ENCODE measurements at places on chromosomes 7 and 10.

DNA sequence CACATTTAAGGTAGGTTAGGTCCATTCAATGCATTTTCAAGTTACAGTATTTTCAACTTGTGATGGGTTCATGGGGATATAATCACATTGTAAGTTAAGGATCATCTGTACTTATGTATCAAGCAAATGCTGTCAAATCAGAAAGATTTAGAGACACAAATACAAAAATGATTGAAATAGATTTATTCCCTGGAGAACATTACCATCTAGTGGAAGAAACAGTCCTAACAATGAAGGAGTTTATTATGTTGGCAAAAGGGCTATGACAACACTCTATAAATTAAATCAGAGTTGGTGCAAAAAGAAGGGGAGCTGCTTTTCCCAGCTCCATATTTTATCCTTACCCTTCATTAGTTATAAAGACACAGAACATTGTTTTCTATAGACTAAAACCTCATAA lies 69.0 kb downstream of the PRSS58 start:
- no peak for DNase-seq

DNA sequence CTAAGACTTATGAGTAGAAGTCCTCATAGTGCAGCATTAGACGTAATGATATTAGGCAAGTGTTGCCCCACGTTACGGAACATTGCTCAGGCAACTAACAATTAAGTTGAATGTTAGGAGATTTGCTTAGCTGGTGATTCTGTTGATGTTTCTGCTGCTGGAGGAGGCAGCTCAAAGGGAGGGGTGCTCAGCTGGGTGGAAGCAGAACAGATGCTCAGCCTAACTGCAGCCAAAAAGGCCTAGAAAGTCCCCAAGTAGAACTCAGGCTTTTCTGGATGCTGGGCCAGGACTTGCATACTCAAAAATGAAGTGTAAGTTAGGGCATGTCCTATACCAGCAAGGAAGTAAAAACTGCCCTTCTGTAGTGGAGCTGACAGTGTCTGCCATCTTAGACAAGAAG lies 201.4 kb downstream of the ADRA2A start:
- DNase-seq: no peak

- DNase-seq: no peak
These were observed 24.4 kb downstream of the PLCE1 start for GRCh38 chr10:94018107-94018506.

DNA sequence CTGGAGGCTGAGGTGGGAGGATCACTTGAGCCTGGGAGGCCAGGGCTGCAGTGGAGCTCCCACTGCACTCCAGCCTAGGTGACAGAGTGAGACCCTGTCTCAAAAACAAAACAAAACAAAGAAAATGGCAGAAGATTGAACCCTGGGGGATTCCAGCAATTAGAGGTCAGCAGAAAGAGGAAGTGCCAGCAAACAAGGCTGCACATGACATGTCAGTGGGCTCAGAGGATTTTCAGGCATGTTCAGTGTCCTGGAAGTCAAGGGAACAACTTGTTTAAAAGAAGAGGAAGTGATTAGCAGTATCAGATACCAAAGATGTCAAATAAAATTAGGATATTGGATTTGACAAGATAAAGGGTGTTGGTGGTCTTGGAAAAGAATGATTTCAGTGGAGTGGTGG lies 32.3 kb downstream of the RAB18 start:
- no peak for DNase-seq

- no peak for DNase-seq
These were observed 15.8 kb downstream of the MET start for GRCh38 chr7:116687801-116688201.

DNA sequence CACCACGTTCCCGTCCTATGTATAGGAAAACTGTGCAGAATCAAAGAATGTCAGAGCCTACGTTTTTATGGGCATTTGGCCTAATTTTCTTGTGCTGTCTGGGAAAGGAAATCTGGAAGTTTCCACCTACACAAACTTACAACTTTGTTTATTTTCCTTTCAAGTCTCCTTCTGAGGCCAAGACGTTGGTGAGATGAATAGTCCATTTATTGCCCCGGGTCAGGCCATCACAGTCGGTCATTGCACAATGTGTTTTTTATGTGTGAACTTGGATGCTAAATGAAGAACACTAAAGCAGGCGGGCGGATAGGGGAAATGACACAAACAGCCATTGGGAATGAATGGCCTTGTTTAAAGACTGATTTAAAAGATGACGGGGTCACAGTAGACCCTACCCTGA lies 38.6 kb downstream of the TRIL start:
- no peak for DNase-seq

DNA sequence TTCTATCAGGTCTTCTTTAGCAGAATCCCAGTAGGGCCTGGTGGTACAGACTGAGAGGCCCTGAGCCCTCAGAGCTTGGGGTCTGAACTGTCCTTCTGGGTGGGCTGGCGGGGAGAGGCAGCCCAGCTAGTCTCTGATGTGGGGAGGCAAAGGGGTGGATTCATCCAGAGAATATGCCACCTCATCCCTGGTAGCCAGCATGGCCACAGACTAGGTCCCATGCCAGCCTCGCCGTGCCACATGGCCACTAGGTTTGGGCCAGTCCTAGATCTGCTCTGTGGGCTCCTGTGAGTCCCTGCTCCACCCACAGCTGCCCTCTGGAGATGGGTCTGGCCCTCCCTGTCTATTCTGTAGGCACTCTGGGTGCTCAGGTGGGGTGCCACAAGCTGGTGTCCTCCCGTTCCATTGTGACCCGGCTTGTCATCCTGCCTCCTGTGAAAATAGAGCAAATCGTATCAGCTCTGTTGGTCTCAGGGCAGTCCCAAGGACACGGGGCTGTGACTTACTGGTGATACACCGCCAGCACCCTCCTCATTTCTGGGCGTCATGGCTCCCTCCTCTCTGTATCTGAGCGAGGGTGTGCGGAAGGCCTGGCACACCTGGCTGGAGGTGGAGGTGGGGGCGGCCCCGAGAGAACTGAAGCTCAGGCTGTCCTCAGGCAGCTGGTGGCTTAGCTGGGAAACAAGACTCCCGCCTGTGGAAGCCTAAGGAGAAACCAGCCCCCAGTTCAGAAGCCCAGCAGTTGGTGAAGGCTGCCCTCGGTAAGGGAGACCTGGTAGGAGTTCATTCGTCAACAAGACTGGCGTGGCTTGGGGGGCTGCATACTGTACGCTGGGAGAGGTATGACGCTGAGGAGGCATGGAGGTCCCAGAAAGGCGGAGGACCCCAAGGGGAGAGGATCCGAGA lies 33.3 kb downstream of the UNC5B start:
- no peak for DNase-seq

DNA sequence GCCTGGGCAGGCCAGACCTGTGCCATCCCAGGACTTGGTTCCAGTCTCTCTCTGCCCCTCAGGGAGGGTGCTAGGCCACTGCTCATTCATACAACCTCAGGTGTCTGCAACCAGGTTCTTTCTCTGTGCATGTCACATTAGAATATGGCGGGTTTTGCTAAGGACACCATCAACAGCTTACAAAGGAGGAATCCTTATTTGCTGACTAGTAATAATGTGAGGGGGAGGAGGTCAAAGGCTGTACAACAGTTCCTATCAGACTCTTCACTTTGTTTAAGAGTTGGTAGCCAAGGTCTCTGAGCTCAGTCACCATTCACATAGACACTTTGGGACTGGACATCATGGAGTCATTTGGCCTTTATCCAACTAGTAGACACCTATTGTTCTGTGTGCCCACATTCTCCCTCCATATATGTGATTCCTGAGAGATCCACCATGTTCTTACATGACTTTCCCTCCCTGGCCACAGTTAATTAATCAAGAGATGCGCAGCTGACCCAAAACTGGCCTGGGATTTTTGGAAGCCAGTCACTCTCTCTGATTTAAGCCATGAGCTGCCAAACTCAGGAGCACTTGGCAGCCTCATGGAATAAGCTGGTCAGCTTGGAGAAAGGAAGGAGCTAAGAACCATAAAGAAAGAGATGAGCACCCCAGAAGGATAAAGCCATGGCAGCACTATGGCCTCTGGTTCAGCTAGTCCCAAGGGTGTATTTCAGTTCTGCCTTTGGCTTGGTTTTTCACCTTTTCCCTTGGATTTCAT lies 51.2 kb downstream of the DPCD start:
- DNase-seq: no peak

GRCh38 chr10:132912713-132913558 lies 29.4 kb downstream of the CFAP46 start:
- no peak for DNase-seq

DNA sequence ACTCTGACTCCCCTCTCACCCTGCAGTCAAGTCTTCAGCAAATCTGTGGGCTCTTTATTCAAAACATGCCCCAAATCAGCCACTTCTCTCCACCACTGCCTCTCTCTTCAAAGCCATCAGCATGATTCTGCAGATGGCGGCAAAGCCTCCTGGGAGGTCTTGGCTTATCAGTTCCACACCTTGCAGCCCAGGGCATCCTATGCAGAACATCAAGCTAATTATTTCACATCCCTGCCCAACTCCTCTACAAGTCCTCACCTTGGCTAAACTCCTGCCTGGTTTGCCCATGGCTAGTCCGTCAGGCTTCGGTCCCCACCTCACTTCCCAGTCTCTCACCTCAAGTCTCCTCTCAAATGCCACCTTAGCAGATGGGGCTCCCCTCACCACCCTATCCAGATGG lies 70.2 kb downstream of the PIP4K2A start:
- DNase-seq: no peak

DNA sequence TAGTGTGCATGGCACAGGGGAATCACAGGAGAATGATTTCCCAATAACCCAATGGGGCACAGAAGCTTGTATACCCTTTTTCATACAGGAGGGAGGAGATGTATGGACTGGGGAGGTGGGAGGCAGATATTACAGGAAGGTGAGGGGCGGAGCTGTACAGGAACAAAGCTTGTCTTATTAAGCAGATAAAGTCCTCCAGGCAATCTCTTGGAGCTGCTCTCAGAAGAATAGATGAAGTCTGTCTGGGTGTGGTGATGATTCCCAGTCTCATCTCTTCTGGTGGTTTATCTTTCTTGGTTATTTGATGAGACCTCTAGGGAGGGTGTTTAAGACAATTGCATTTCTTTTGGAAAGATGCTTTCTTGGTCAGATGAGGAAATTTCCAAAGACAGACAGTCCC lies 25.1 kb upstream of the CPA5 start:
- no peak for DNase-seq

- no peak for DNase-seq
These were observed 101.1 kb downstream of the TNS3 start for GRCh38 chr7:47480576-47481538.

DNA sequence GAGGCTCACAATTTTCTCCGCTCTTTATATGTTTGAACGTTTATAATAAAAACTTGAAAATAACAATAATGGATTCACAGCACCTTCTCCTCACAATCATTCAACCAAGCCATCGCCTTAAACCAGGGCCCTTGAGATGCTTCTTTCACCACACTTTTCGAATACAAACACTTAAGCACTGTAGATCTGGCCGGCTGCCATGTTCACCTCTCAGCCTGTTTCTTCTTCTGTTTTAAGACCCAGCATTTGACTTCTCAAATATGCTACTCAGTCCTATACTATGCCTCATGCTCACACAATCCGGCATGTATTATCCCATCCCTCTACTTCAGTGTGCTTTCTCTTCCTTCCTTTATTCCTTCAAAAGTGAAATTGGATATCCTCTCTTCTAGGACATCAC lies 280.6 kb downstream of the TFEC start:
- no peak for DNase-seq

- DNase-seq: no peak
These were observed 348.9 kb upstream of the BMPER start for GRCh38 chr7:33556472-33556871.

DNA sequence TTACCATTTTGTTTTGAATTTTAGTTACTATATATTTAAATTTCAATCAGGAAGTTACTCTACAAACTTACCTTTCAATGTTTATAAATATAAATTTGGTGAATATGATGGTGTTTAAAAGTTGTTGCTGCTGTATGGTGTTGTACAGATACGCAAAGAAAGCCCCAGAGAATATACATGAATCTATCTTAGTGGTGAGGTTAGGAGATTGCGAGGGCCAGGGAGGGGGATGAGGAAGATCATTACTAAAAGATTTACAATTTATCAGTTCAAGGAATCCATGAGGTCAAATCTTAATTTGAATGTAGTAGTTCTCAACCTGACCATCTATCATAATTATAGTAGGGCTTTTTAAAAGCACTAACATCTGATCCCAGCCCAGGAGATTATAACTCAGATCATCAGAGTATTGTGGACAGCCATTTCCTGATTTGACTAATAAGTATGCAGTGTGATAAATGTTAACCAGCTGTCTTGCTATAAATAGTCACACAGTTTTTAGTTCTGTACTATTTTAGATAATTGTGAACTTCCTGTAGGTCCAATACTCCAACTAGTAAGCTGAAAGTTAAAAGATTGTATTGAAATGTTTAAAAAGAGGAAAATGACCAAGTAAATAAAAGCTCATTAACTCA lies 23.6 kb downstream of the FAM3C start:
- DNase-seq: no peak

GRCh38 chr10:48896756-48897440 lies 42.7 kb downstream of the LRRC18 start:
- DNase-seq: no peak

GRCh38 chr10:88057720-88058119 lies 194.3 kb downstream of the PTEN start:
- no peak for DNase-seq

DNA sequence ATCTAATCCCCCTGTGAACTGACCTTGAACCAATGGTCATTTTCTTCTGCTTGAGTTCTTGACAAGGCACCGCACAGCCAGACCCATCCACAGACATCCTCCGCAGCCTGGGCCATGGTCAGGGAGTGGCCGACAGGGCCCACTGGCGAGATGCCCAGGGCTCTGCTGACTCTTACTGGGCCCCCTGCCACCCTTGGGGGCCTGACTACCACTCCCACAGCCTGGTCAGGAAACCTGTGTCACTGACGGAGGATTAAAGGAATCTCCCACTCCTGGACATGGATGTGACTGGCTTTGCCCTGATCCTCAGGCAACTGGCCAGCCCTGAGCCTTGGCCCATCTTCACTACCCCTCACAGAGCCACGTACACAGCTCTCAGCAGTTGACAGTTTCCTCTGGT lies 50.4 kb upstream of the ENO4 start:
- DNase-seq: no peak

GRCh38 chr10:69439813-69440506 lies 11.3 kb upstream of the TSPAN15 start:
- no peak for DNase-seq

- DNase-seq: no peak
These were observed 26.4 kb upstream of the ANKRD1 start for GRCh38 chr10:90947030-90947960.

- DNase-seq: no peak
These were observed 103.7 kb downstream of the RNF216 start for GRCh38 chr7:5677538-5678294.

DNA sequence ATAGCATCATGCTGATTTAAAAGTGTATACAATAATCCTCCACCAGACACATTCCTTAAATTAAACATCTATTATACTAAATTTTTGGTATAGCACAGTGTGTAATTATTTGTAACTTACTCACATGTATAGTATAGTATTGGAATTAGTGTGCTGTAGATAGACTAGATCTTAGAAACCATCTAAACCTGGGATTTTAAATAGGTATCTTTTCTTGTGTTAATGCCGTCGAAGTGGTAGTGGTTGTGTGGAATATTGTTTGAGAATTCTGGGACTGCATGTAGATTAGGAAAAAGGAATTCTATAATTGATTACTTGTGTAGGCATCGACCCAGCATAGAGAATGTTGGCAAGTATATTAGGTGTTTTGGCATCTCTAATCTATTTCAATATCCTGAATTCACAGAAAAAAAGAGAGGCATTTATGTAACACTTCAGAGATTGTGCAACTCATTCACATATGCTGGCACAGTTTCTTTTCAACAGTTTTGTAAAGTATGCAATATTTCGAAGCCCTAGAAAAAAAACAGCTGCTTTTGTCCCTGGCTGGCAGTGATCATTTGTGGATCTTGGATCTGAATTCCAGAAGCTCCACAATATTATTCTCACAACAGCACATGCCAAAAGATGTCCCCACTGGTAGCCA lies 145.5 kb upstream of the AGR3 start:
- no peak for DNase-seq

Measured in activated T-helper 1 cell treated with anti-CD3 and anti-CD28 coated beads, Interleukin-2, amount 50 U/mL, for 16 hours (primary cell).